ENCODE measurements at places on chromosomes 12 and 14.

DNA sequence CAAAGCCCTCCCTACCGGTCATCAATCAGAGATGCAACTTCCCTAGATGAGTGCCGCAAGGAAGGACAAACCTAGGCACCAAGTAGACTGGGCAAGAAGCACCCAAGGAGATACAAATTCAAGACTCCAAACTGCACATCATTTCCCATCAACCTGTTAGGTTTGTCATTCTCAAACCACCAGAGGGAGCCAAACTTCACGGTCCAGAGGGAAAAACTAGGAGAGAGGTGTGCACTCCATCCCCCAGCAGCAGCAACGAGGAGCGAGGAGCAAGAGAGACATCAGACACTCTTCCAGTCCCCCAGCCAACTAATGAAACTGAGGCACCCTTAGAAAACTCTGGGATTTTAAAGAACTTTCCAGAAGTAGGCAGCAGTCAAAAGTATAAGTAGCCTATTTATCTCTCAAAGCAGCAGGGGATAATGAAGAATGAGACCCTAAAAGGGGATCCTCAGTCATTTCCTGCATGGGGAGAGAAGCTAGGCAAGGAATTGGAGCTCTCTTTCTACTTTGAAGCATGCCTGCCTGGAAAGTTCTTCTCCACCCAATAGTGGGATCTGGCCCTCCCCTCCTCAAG, 37.0 kb upstream of the NT5DC3 start:
- no peak for DNase-seq

- DNase-seq: no peak
Measured at GRCh38 chr12:4036671-4037271, 163.6 kb upstream of the PARP11 start.

- no peak for DNase-seq
Measured at GRCh38 chr14:31926123-31926522, 151.0 kb upstream of the ARHGAP5 start.

DNA sequence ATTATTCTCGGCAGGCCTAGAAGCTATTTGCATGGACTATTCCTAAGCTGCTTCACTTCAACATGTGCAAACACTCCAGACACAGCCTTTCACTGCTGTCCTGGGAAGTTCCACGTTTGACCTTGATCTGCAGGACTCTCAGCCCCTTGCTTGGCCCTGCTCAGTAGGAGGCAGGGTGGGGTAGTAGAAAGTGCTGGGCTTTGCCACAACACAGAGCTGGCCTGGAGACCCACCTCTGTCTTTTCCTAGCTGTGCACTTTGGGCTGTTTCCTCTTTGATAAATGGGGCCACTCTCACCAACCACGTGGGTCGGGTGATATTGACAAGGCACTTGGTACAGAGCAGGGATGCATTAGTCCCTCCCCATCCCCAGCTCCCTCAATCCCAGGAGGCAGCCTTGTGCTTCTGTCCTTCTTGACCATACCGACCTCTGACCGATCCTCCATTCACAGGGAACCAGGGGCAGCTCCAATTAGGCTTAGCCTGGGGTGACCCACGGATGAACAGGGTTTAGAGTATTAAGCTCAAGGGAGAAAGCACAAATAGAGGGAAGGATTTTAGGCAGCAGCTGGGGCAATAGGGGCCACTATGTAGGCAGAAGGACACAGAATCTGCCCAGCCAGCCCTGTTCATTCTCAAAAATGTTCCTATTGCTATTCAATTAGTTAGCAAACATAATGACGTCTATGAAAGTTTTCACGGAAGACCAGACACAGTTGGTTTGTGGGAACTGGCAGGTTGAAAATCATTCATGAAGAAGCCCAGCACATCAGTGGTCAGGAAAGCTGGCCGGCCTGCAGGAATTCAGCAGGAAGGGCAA, 63.3 kb downstream of the SYNE3 start:
- DNase-seq: no peak

DNA sequence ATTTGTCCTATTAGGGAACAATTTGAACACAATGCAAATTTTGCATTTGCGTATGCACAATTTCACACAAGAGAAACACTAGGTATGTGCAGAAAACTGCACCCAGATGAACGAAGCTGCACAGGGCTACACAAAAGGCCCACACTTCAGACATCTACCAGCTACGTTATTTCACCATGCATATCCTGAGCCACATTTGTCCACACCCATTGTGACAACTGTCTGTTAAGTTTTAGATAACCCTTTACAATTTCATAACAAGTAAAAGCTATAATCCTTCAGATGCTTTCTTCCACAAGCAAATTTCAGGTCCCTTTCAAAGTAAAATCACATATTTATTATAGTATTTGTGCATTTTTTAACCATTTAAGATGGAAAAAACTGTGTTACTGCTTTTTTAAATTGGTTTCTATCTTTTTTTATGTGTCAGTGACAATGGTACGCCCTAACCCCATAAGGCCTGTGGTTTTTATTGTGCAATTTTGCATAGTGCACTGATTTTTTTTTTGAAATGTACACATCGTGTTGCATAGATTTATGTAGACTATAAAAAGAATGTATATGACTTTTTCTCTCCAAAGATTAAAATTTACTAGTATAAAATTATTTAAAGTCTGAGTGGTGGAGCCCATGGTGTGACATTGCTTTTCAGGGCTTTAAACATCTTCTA, 87.8 kb upstream of the BTG1 start:
- DNase-seq: no peak

- no peak for DNase-seq
Measured at GRCh38 chr12:51126297-51126696, 42.9 kb upstream of the CSRNP2 start.

DNA sequence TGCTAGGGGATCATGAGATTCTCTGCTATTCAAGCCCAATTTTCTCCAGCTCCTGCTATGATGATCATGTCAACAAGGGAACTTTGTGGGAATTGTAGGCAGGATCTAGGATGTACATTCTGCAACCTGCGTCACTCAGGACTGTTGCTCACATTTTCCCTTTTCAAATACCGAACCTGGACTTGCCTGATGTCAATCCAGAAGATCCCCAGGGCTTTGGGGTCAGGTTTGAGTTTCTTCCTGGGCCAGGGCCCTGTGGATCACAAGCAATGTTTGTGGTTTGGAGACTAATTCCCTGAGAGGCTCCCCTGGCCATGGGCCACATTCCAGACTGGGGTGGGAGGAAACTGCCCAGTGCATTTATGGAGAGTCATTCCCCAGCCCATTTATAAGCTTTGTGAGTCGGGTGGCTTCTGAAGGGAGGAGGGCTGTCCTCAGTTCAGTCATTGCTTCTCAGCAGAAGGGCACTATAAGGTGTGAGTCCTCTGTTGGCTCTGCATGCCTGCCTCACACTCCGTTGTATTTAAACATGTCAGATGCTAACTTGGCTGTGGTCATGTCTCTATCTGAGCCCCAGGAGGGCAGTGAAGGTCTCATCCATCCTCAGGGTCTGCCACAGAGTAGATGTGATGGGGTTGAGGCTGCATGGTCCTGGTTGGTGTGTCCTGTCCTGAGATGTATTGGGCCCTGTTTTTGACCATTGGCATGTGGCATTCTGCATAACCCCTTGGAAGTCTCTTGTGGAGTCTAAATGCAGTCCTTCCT, 6.5 kb downstream of the KRT86 start:
- DNase-seq: no peak

GRCh38 chr12:106722837-106723236, 51.6 kb upstream of the RIC8B start:
- DNase-seq: no peak

DNA sequence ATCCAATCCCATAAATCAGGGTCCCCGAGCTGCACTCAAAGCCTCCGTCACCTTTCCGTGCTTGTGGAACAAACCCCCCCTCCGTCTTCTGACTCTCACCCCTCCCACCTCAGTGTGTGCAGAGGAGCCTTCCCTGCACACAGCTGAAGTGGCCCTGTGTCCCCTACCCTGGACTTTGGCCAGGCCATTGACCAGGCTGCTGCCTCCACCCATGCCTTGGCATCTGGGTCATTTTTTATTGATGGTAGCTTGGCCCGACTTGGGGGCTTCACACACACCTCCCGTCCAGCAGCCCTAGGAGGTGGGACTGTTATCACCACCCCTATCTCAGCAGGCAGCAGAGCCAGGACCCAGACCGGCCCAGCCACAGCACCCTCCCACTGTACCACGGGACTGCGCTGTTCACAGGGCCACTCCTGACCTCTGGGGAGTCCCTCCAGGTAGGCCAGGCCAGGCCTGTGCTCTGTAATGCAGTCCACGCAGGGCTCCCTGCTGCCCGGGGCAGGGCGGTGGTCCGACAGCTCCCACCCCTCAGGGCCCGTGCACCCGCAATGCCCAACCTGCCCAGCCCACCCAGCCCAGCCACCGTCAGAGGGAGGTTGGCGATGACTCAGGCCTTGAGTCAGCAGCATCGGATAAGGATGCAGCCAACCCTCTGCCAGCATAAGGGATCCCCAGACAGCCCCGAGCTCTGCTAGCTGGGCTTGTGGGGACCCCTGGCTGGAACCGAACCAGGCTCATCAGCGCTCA, 9.2 kb upstream of the INF2 start:
- DNase-seq: peak; percentile 92

Data from nucleus accumbens (tissue), 56 donors.